Hepatocyte (in vitro differentiated cells): ENCODE measurements at places on chromosomes 2 and 18. TPM values are rescaled to one million over a fixed set of nuclear protein-coding genes. Genes with fewer than 3 reads are reported as not detected.

- H3K27ac ChIP-seq = no peak overlapping the region
- no peak overlapping the region for H3K4me3 ChIP-seq
- no peaks in the 10 kb centered on the region for H3K27me3 ChIP-seq
- DNase-seq = no peak
- peaks cover 47% of the 10 kb centered on the region for H3K4me1 ChIP-seq
Measured at GRCh38 chr2:65371074-65371434, 61.3 kb downstream of the SPRED2 start.

- no peaks in the 10 kb centered on the region for H3K36me3 ChIP-seq
- no peaks in the 10 kb centered on the region for H3K4me1 ChIP-seq
- no peak overlapping the region for H3K27ac ChIP-seq
- H3K27me3 ChIP-seq = no peaks in the 10 kb centered on the region
- no peak overlapping the region for H3K4me3 ChIP-seq
- no peak for DNase-seq
Measured at GRCh38 chr18:40690062-40690461, 1265.0 kb upstream of the PIK3C3 start.

- peak; percentile 88 for DNase-seq
- no peak overlapping the region for H3K4me3 ChIP-seq
- no peaks in the 10 kb centered on the region for H3K36me3 ChIP-seq
- peaks cover 9% of the 10 kb centered on the region for H3K4me1 ChIP-seq
Measured at GRCh38 chr2:127049927-127050802, 56.8 kb downstream of the BIN1 start.

DNA sequence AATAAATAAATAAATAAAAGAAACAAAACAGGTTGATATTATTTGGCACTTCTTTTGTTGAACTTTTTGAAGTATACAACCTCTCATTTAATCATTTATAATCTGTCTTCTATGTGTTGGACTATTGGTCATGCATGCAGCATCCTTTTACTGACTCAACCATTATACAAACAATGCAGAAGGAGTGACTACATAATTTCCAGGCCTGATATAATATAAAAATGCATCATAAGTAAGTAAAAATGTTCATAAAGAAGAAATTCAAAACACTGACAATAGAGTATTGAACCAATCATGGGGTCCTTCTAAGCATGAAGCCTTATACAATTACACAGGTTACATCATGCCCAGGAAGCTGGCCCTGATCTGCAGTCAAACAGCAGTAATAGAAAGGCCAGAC, 141.5 kb upstream of the FN1 start:
- peaks cover 6% of the 10 kb centered on the region for H3K4me1 ChIP-seq
- H3K27me3 ChIP-seq = no peaks in the 10 kb centered on the region
- no peak overlapping the region for H3K27ac ChIP-seq
- DNase-seq = no peak
- H3K36me3 ChIP-seq = no peaks in the 10 kb centered on the region

DNA sequence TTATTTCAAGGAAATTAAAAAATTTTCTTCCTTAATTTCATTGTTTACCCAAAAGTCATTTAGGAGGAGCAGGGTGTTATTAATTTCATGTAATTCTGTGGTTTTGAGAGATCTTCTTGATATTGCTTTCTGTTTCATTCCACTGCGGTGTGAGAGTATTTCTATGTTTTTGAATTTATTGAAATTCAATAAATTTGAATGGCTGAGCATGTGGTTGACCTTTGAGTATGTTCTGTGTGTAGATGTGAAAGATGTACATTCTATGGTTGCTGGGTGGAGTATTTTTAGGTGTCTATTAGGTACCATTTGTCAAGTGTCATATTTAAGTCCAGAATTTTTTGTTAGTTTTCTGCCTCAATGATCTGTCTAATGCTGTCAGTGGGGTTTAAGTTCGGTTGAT, 39.4 kb upstream of the LANCL1 start:
- DNase-seq = no peak
- peak overlapping the region; percentile 19 for H3K27ac ChIP-seq
- H3K36me3 ChIP-seq = no peaks in the 10 kb centered on the region
- H3K27me3 ChIP-seq = no peaks in the 10 kb centered on the region

GRCh38 chr2:508121-508520, 169.1 kb downstream of the TMEM18 start:
- no peak overlapping the region for H3K27ac ChIP-seq
- H3K4me3 ChIP-seq = no peak overlapping the region
- no peaks in the 10 kb centered on the region for H3K36me3 ChIP-seq
- peaks cover 4% of the 10 kb centered on the region for H3K27me3 ChIP-seq
- no peak for DNase-seq

DNA sequence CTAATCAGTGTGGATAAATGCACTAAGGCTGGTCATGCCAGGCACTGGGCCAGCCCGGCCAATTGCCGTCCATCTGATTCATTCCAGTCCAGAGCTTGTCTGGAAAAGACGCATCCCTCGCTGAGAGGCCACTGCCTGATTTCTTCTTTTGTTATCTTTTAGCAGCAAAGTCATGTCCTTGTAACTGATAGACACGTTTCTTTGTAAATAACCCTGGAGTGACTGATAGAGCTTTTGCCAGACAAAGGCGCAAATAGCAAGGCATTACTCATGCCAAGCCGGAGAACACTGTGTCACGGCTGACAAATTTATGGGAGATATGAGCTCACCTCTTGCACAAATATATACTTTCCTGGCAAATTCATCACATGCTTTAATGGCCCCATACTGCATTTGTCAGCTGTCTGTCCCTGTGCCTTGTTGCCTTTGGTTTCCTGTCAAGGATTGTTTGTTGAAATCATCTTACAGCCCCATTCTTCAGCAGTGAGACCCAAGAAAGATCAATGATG, 164.4 kb downstream of the ETAA1 start:
- H3K4me3 ChIP-seq = no peak overlapping the region
- no peaks in the 10 kb centered on the region for H3K36me3 ChIP-seq
- peak overlapping the region; percentile 78 for H3K27ac ChIP-seq
- DNase-seq = peak; percentile 81
- H3K27me3 ChIP-seq = no peaks in the 10 kb centered on the region
- H3K4me1 ChIP-seq = peaks cover 18% of the 10 kb centered on the region

DNA sequence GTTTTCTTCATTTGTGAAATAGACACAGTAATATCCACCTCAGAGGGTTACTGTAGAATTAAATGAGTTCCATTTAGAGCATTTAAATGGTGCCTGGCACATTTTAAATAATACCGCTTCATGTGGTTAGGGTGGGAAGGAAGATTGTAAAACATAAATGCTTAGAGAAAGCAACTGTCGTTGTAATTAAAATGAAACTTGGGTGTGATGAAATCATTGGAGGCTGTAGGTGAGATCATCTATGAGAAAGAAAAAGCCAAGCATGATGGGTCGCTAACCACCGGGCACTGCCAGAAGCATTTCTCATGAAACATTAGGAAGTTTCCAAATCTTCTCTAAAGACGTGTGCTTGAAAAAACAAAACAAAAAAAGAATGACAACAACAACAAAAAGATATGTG, 8.2 kb upstream of the SLC39A10 start:
- no peaks in the 10 kb centered on the region for H3K36me3 ChIP-seq
- DNase-seq = no peak
- H3K27me3 ChIP-seq = no peaks in the 10 kb centered on the region
- no peaks in the 10 kb centered on the region for H3K4me1 ChIP-seq

- no peaks in the 10 kb centered on the region for H3K27me3 ChIP-seq
- no peak overlapping the region for H3K27ac ChIP-seq
- no peak overlapping the region for H3K4me3 ChIP-seq
- no peaks in the 10 kb centered on the region for H3K36me3 ChIP-seq
Measured at GRCh38 chr2:3656762-3657721, 958 bp upstream of the ALLC start.

GRCh38 chr2:227378371-227378782, 729 bp downstream of the TM4SF20 start:
- no peaks in the 10 kb centered on the region for H3K27me3 ChIP-seq
- peak overlapping the region; percentile 24 for H3K27ac ChIP-seq
- peaks cover 18% of the 10 kb centered on the region for H3K4me1 ChIP-seq
- no peak overlapping the region for H3K4me3 ChIP-seq
- H3K36me3 ChIP-seq = no peaks in the 10 kb centered on the region

- H3K4me1 ChIP-seq = peaks cover 19% of the 10 kb centered on the region
- no peak overlapping the region for H3K27ac ChIP-seq
- H3K36me3 ChIP-seq = no peaks in the 10 kb centered on the region
Measured at GRCh38 chr2:204608237-204608939, 63.1 kb downstream of the PARD3B start.

GRCh38 chr2:132037527-132038178, 124.1 kb downstream of the ANKRD30BL start:
- peak; percentile 35 for DNase-seq
- H3K27me3 ChIP-seq = peaks cover 41% of the 10 kb centered on the region
- no peak overlapping the region for H3K27ac ChIP-seq
- H3K4me1 ChIP-seq = no peaks in the 10 kb centered on the region
- peak overlapping the region; percentile 64 for H3K4me3 ChIP-seq

- H3K4me1 ChIP-seq = peaks cover 14% of the 10 kb centered on the region
- H3K27me3 ChIP-seq = peaks cover 29% of the 10 kb centered on the region
- no peak overlapping the region for H3K27ac ChIP-seq
- H3K4me3 ChIP-seq = no peak overlapping the region
- DNase-seq = no peak
Measured at GRCh38 chr2:16661936-16662839, 3.4 kb downstream of the CYRIA start.

- DNase-seq = no peak
- no peaks in the 10 kb centered on the region for H3K27me3 ChIP-seq
- H3K4me1 ChIP-seq = no peaks in the 10 kb centered on the region
- no peak overlapping the region for H3K27ac ChIP-seq
Measured at GRCh38 chr2:205129531-205129930, 552.8 kb upstream of the NRP2 start.

DNA sequence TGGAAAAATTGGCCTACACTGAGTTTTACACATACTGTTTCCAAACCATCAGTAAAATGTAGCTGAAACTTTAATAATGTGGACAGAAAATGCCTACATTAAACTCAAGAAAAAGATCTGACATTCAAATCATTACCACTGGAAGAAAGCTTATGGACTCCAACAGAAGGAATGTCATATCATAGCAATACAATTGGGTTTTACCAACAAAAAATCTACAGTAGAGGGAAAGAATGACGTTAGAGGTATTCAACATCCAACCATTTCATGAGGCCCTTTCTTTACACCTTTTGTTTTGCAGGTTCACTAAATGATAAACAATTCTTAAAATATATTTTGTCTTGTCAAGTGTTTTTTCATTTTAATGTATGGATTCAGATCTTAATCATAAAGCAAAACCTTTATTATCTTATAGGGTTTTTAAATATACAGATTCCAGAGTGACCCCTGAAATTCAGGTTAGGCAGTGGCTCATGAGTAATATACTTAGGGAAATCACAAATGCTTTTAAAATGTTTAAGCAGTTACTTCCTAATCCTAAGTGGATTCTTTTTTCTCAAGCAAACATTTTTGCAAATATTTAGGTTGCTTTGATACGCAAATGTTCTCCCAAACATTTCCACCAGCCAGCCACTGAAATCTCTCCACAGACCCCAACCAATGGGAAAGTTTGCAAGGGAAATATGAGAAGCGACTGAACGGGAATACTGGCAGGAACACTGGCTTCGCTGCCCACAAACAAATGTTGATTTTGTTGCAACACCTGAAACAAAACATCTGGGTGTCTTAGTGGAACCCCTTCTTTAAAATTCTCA, 168.7 kb downstream of the TCF4 start:
- no peak for DNase-seq
- no peak overlapping the region for H3K4me3 ChIP-seq
- H3K27ac ChIP-seq = no peak overlapping the region

- no peaks in the 10 kb centered on the region for H3K36me3 ChIP-seq
- H3K27me3 ChIP-seq = no peaks in the 10 kb centered on the region
- no peak overlapping the region for H3K27ac ChIP-seq
- no peaks in the 10 kb centered on the region for H3K4me1 ChIP-seq
- H3K4me3 ChIP-seq = no peak overlapping the region
Measured at GRCh38 chr2:10514743-10515142, 66.6 kb upstream of the ODC1 start.

GRCh38 chr2:120976501-120977307, 241.0 kb downstream of the GLI2 start:
- H3K36me3 ChIP-seq = no peaks in the 10 kb centered on the region
- peaks cover 12% of the 10 kb centered on the region for H3K27me3 ChIP-seq
- no peak overlapping the region for H3K4me3 ChIP-seq
- no peak overlapping the region for H3K27ac ChIP-seq

GRCh38 chr2:159044804-159045286, 76.4 kb downstream of the TANC1 start:
- no peaks in the 10 kb centered on the region for H3K27me3 ChIP-seq
- no peaks in the 10 kb centered on the region for H3K36me3 ChIP-seq
- no peak overlapping the region for H3K4me3 ChIP-seq

GRCh38 chr2:191724015-191724414, 46.1 kb downstream of the NABP1 start:
- no peaks in the 10 kb centered on the region for H3K36me3 ChIP-seq
- H3K4me1 ChIP-seq = no peaks in the 10 kb centered on the region
- no peak for DNase-seq
- no peaks in the 10 kb centered on the region for H3K27me3 ChIP-seq
- no peak overlapping the region for H3K4me3 ChIP-seq

DNA sequence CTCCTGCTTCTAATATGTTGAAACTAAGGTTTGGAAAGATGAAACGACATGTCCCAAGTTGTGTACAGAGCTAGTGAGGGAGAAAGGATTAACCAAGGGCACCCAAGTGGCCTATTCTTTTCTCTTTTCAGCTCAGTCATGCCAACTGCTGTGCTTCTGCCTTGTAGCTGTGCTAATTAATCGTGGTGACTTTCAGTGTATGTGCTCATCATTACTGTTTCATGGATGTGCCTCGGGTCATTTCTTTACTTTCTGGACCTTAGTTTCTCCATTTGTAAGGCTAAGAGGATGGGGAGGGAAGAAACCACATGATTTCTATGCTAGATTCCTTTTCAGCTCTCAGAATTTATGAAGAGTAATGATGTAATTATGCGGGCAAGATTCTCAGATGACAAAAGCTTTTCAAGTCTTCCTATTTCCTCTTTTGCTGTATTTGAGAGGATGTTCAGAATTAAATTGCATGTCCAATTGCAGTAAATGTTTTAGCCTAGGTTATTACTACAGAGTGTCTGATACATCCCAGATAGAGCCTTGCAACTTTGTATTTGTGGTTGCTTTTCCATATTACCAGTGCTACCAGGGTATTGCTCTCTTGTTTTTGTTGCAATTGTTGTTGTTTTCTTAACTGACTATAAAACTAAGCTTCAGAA, 621.2 kb downstream of the CNTNAP5 start:
- no peaks in the 10 kb centered on the region for H3K4me1 ChIP-seq
- H3K27ac ChIP-seq = no peak overlapping the region
- no peaks in the 10 kb centered on the region for H3K36me3 ChIP-seq
- DNase-seq = no peak

GRCh38 chr2:96142217-96143113, 2.8 kb downstream of the DUSP2 start:
- no peaks in the 10 kb centered on the region for H3K36me3 ChIP-seq
- H3K27ac ChIP-seq = no peak overlapping the region
- H3K4me1 ChIP-seq = peaks cover 9% of the 10 kb centered on the region
- no peak for DNase-seq
- no peaks in the 10 kb centered on the region for H3K27me3 ChIP-seq

RBKS gene
- 5.5 and 6.7 TPM in 2 replicates for total RNA-seq

UGT1A3 gene
- not detected in 2 replicates for total RNA-seq

PHLPP1 gene
- 12.6 and 14.3 TPM in 2 replicates for total RNA-seq

AGPS gene
- total RNA-seq = 36.1 and 43.7 TPM in 2 replicates

KIAA2012 gene
- total RNA-seq = 0.27 TPM in 1 of 2 replicates, not detected in the other

ACKR3 gene
- total RNA-seq = 47.1 and 49.5 TPM in 2 replicates

TRIM54 gene
- total RNA-seq = not detected in 2 replicates

PRSS56 gene
- total RNA-seq = not detected in 2 replicates

TEX44 gene
- total RNA-seq = not detected in 2 replicates

GAL3ST2 gene
- 0.20 and 0.53 TPM in 2 replicates for total RNA-seq
